CD4-positive, alpha-beta T cell treated with Interferon gamma for 1 hour (primary cell): ENCODE measurements at places on chromosomes 12 and 14.

DNA sequence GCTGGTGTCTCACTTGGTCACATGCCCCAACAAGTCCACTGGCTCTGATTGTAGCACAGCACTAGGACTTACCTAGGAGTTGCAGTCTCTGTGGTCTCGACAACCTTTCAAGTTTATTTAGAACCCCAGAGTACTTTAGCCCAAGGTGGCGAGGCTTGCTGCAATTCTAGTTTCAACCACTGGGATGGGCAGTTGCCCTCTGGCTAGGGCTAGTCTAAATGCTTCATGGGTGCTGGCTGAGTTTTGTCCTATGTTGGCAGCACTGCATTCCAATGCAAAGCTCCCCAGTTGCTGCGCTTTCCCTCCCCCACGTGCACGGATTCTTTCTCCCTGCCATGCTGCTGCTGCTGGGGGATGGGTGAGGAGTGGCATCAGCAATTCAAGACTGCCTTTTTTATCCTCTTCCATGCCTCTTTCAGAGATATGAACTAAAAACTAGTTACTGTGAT lies 207.9 kb downstream of the SYNE2 start:
- DNase-seq = no peak

DNA sequence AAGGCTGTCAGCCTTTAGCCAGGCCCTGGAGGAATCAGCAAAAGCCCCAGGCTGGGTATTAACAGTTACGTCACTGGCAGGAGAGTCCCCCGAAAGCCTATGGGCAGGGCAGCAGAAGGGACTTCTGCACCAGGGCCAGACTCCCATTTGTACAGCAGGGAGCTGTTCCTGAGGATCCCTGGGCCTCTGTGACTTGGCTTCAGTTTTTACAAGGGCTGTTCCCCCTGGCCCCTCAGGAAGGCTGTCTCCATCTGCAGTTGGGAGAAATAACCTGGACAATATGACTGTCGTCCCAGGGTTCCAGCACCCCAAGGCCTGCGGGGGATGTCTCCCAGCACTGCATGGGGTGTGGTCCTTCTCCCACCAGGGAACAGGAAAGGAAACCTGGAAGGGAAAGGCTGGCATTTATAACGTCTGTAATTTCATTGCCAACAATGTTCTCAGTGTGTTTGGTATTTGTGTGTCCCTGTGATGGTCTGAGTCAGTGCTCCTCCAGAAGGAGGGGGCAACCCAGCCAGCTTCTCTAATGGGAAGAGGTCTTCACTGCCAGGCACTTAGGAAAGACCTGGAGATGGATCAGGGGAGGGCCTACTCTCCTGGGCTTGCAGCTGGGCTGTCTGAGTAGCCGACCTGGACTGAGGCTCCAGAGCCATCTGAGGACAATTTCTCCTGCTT lies 42.4 kb downstream of the ERH start:
- no peak for DNase-seq

DNA sequence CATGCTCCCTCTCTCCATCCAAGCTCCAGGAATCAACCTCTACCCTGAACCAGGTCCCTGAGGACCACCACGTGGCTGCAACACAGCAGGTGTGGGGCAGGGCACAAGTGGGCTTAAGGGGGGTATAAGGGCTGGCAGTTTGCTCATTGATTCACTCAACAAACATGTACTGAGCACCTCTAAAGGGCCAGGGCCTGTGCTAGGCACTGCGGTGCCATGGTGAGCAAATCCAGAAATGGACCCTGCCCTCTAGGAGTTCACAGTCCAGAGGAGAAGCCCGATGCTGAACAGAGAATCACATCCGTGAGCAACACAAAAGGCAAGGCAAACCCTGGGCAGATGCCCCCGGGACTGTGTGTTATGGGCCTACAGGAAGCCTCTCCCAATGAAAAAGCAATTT lies 6.5 kb upstream of the AQP2 start:
- no peak for DNase-seq

DNA sequence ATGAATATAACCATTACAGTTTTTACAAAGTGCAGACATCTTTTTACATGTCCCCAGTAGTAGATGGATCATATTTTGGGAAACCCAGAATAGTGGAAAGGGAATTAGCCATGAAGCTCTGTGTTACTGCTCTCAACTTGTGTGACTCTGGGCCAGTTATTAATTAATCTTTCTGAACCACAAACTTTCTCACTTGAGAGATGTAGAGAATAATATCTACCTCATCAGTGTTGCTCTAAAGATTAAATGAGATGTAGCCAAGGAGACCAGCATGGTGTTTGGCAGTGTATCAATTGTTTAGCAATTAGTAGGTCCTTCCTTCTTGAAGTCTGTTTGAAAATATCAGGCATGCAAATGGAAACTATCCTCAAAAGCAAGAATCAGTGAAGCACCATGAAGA lies 169.2 kb downstream of the TMTC2 start:
- DNase-seq = no peak

- DNase-seq = no peak
Measured at GRCh38 chr14:69088586-69088985, 64.3 kb downstream of the DCAF5 start.

GRCh38 chr12:39622306-39622705 lies 2.7 kb upstream of the ABCD2 start:
- DNase-seq = no peak

DNA sequence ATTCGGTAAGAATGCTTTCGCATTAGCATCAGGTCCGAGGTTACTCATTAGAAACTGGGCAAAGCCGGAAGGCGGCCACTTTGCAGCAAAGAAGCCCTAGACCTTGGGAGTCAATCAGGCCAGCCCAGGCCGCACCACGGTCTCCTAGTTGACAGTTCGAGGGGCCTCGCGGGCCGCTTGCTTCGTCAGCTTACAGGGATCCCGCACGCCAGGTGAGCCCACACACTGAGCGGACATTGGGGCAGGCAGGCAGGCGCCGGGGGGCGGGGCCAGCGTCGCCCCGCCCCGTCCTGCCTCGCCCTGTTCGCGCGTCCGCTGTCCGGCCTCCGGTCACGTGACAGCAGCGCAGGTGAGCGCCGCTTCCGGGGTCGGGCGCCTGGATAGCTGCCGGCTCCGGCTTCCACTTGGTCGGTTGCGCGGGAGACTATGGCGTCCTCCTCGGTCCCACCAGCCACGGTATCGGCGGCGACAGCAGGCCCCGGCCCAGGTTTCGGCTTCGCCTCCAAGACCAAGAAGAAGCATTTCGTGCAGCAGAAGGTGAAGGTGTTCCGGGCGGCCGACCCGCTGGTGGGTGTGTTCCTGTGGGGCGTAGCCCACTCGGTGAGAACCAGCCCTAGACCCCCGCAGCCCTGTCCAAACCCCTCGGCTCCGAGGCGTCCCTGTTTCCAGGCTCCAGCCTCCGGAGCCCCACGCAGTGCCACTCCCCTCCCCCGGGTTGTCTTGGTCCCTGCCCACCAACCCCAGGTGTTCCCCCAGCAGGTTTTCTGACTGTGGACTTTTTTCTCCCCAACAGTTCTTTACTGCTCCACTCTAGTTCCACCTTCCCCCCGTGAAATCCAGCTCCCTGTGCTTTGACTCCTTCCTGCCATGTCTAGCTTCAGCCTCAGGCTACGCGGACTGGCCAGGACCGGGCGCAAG lies at the start of gene PIP4K2C:
PIP4K2C (plus strand) TSS at position 329 of the 918 bp plus-strand sequence; CDS start at position 427, 98 bp downstream.
- peak; percentile 82 for DNase-seq

DNA sequence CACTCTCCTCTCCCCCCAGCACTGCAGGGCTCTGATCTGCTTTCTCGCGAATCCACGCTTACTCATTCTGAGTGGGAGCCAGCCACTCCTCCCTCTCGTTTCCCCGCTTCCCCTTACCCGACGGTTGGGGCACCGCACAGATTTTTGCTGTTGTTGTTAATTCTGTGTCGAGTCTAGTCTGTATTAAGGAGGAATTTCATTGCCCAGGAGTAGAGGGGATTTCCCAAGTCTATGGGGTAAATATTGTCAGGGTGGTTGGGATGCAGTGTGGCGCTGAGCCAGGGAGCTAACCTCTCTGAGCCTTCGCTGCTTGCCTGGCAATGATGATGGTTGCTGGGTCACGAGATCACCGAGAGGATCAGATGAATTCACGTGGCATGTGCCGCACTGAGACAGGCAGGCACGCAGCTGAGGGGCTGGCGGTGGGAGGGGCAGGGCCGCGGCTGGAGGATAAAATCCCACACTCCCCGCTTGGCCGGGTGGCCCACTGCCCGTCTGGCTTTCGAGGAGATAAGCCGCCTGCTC lies 18.5 kb downstream of the NCOR2 start:
- no peak for DNase-seq

DNA sequence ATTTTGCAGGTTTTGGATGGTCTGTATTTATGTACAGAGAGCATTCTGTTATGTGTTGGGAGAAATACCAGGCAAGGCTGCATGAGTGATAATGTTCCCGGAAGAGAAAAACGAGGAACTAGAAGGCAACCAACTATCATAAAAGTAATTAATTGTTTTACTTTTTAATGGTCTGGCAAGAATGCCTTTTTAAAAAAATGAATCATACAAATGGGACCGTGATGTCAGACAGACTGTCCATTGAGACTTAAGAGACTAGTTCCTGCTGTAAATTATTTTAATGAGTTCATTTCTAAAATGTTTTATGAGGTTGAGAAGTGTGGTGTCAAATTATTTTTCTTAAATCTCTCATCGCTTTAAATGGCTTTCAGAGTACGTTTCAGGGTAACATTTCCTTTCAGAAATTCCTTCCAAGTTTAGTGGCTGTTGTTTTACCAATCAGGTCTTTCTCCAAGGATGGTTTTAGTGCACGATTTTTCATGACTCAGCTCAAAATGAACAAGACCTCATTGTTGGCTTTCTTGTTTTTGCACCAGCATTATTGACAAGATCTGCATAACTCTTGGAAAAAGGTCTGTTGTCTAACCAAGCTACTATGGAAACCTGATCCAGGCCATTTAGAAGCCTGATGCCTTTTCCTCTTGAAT lies 86.1 kb upstream of the ARHGAP5 start:
- no peak for DNase-seq

DNA sequence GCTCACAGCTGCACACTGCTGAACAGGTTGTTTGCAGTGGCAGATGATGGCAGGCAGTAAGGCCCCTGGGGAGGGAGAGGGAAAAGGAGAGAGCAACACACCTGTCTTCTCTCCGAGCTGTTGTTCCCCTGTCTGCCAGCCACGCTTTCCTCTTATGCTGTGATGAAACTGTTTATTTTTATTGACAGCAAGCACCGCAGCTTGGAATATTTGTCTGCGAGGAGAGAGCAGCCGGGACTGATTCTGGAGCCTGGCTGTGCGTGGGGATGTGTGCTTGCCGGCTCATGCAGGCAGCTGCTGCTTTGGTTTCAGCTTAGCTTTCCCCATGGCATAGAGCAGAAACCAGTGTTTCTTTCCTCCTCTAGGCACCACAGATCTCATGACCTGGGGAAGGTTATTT lies 58.7 kb upstream of the KCNA5 start:
- no peak for DNase-seq

DNA sequence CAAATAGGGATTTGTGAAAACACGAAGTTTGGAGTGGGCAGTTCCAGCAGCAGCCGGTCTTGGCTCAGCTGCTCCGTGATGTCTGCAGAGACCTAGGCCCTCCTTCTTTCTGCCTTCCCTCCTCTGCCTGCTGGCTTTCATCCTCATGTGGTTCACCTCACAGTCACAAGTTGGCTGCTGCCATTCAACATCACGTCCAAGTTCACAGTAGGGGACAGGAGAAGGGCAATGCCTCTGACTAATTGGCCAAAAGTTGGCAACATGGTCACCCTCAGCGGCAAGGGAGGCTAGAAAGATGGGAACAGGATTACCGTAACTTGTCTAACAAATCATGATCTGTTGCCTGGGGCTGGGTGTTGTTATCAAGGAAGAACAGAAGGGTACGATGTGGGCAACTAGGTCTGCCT lies 7.8 kb upstream of the CACNA2D4 start:
- DNase-seq = no peak

- DNase-seq = peak; percentile 62
Measured at GRCh38 chr14:74905595-74906142, 17.4 kb downstream of the RPS6KL1 start.

GRCh38 chr12:109763201-109763841 lies 49.7 kb downstream of the FAM222A start:
- DNase-seq = peak; percentile 34

GRCh38 chr12:132004946-132005345 lies 55.2 kb downstream of the EP400 start:
- no peak for DNase-seq

GRCh38 chr12:52523824-52524223 lies 3.6 kb upstream of the KRT5 start:
- no peak for DNase-seq

DNA sequence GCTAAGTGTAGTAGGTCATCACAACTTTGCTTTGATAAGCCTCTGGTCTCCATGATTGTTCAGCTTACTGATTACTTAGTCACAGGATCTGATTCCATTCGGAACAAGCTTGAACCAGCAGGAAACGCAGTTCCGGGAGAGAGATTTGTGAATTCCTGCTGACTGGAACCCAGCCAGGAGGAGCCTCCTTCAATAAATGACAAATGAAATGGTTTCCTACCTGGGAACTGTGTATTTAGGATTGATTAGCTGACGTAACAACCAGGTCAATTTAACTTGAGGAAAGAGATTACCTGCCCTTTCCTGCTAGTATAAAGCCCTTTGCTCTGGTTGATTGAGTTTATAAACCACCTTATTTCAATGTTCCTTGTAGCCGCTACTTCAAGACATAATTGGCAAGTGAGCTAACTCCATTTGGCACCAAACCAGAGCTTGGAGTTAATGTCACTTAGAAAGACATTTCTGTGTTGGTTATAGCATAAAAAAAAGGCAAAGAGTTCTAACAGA lies 35.1 kb upstream of the KCNH3 start:
- DNase-seq = no peak

DNA sequence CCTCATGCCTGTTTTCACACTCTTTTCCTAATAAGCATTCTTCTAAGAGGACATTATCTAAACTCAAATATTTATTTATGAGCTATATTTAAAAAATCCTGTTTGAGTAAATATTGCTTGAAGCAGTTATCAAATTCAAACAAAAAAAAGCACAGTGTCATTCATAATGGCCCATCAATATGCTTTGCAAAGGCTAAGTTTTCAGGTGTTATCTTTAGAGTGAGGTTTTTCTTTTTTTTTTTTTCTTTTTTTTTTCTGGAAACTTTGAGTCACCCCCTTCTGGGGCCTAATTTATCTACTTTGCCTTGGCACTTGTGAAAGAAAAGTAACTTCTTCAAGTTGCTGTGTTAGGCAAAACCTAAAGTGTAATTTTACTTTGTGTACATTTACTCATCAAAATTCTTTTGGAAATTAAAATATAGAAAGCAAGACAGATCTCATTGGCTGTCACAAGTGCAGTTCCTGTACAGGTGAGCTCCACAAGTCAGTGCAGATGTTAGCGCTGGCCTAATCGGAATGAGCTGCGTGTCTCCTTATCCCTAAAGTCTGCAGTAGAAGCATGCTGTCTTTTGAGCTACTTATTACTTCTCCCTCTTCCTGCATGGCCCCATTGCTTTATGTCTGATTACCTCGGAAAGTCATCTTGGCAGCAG lies 53.3 kb downstream of the GLT1D1 start:
- DNase-seq = no peak

- DNase-seq = no peak
Measured at GRCh38 chr12:32889011-32889760, 7.4 kb downstream of the PKP2 start.

- DNase-seq = no peak
Measured at GRCh38 chr12:44490181-44490580, 385.9 kb downstream of the NELL2 start.

DNA sequence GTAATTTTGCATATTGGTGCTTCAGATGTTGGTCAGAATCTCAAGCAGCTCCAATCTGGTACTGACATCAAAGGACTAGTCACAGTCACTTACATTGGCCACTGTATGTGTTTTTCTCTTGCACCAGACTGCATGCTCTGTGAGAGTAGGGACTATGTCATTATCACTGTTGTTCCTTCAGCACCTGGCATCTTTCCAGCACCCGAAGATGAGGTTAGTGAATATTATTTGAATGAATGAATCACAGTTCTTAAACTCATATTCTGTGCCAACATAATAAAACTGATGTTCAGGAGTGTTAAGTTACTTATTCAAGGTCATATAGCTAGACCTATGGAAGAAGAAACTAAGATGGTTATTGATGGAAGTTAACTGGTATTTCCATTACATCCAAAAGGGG lies 204.5 kb upstream of the TBX3 start:
- no peak for DNase-seq
